Cardiac fibroblast (primary cell): ENCODE measurements at places on chromosomes 2 and 18.

- no peak for DNase-seq
These were observed 7.6 kb upstream of the FARSB start for GRCh38 chr2:222663479-222663878.

DNA sequence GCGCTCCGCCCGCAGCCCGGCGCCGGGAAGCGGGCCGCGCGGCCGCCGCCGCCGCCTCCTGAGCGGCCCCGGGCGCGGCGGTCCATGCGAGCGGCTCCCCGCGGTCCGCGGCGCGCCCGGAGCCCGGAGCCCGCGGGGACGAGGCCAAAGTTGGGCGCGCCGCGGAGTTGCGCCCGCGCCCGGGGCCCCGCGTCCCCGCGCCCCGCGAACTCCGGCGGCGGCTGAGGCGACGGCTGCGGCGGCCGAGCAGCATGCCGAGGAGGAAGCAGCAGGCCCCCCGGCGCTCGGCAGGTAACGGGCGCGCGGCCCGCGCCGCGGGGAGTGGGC lies 992 bp downstream of the TSHZ1 start:
- DNase-seq = no peak

- DNase-seq = peak; percentile 87
These were observed 120.9 kb upstream of the COL3A1 start for GRCh38 chr2:188853307-188853706.

- no peak for DNase-seq
These were observed 15.2 kb downstream of the LANCL1 start for GRCh38 chr2:210461401-210461800.

DNA sequence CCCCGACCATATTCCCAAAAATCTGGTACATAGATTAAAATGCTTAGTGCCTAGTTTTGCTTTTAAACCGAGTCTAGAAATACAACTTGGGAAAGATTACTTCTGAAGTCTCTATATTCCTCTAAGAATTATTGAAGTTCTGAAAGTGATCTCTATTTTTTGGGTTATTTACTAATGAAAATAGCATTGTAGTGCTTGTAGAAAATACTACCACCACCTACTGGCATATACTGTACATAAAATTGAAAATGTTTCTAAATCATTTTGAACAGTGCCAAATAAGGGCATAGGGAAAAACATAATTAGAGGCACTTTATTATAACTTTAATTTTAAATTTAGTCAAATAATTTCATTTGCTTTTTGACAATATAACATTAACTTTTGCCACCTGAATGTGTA lies 1399.6 kb upstream of the ZEB2 start:
- DNase-seq = peak; percentile 61

- DNase-seq = no peak
These were observed 134.5 kb downstream of the CLIP4 start for GRCh38 chr2:29249666-29250253.

- DNase-seq = peak; percentile 96
These were observed 20.7 kb upstream of the GYPC start for GRCh38 chr2:126635281-126635680.

DNA sequence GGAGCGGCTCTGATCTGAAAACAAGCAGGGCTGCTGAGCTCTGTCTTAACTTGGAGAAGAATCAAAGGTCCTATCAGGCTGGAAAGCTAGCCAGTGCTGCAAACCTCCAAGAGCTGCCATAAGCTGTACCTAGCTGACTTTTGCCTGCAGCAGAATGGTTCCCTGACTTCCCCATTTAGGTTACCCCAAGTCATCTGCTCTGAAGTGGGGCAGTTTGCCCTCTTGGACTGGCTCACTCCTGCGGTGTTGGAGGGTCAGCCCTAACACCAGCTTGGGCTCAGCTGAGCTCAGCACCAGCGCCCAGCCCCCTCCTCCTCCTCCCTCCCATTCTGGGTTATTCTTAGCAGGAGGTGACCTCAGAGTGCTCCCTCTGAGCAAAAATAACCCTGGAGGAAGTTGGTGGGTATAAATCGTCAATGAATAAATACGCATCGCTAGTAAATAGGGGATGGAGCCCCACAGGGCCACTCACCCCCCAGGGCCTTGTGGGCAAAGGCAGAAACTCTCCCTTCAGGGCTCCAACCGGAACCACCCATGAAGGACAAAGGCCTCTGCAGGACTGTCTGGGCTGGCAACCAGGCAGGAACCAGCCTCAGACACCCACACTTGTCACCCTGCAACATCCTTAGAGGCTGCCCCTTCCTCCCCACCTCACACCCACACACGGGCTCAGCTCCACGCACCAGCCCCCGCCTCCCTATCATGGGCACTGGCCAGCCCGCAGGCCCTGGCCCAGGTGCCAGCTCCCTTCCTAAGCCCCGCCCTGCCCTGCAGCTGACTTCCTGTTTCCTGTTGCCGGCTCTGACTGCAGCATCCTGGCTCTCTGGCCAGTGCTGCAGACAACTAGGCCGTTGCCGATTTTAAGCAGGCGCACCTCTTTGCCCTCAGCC lies 46.9 kb downstream of the DNMT3A start:
- DNase-seq = peak; percentile 56

GRCh38 chr2:3076848-3077642 lies 300.6 kb downstream of the EIPR1 start:
- DNase-seq = no peak

GRCh38 chr2:172375251-172375650 lies 52.1 kb upstream of the ITGA6 start:
- DNase-seq = no peak

DNA sequence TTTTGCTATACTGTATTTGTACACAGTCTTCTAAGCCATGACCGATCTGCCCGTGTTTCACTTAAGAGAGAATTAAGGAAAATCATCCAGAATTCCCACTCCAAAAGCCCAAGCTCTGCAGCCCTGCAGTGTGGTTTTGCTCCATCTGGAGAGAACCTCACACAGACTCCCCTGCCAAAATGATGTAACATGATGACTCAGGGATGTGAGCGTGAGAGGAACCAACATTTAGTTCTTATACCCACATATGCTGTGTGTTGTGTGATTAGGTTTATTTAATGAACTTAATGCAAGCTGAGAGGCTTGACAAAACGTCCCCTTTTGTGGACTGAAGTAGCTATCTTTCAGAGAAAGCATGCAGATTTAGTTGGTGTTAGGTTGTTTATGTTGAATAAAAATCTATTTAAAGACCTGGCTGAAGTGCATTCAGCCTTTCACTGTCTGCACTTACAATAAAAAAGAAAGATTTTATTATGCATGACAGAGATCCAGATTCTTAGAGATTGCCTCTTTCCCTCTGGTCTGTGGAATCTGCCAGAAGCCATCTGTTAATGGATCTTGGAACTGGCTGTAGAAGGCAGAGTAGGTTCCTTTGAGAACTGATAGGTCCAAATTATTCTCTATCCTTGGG lies 6.3 kb downstream of the RAB12 start:
- DNase-seq = peak; percentile 91

DNA sequence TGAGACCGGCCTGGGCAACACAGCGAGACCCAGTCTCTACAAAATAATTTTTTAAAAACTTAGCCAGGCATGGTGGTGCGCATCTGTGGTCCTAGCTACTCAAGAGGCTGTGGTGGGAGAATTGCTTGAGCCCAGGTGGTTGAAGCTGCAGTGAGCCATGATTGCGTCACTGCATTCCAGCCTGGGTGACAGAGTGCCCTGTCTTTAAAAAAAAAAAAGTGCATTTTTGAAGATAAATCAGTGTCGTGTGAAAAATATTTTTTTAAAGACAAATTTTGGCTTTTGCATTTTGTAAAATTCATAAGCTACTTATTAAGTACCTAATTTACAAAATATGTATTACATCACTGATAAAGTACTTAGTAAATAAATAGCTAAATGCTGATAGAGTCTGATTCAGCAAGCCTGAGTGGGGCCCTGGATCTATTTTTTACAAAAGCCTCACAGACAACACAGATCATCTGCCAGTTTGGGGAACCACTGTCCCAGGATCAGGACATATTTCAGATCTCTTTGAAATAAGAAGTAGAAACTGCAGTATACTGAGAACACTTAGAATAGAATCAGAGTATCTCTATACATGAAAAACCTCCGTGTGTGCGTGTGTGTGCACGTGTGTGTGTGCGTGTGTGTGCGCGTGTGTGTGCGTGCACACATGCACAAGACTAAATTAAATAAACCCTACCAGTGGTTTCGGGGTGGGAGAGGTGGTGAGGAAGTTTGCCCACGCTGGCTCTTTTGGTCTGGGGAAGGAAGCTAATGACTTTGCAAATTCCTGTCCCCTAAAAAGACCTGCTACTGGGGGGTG lies 61.6 kb downstream of the AAK1 start:
- DNase-seq = peak; percentile 81

GRCh38 chr2:9892236-9892635 lies 49.0 kb downstream of the TAF1B start:
- no peak for DNase-seq

- peak; percentile 51 for DNase-seq
These were observed 568 bp downstream of the TMEM131 start for GRCh38 chr2:97995026-97995733.

DNA sequence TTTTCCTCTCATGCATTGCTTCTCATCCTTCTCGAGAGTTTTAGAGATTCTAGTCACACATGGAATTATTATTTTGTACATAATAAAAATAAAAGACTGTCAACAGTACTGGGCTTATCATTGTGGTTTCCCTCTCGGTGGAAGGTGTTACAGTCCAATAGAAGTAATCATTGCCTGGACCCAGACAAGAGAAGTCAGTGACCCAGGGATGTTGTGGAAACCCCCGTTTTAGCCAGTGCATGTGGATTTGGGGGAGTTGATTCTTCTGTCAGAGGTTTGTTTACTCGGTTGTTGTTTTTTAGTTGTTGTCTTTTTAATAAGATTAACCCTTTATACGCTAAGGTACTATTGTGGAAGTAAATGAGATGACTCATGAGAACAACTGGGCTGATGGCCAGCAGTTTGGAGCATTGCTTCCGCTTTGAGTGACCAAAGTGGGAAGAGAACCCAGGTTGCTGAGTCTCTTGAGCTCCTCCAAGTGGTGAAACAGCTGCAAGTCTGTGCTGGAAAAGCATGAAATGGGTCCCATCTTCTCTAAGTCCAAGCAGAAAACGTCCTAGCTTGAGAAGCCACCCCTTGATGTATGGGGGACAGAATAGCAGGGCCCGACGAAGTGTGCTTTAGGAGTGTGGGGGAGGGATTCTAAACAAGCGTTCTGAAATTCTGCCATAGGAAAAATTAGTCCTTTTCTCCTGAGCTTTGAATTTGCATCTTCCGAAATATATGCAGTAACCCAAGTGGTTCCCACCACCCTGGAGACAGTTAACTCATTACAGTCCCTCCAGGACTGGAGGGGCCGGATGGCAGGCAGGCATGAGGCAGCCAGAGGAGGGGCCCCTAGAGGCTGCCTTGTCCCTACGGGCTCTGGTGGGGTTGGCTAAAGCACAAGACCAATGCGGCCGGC lies 61.8 kb upstream of the GPR45 start:
- peak; percentile 76 for DNase-seq

DNA sequence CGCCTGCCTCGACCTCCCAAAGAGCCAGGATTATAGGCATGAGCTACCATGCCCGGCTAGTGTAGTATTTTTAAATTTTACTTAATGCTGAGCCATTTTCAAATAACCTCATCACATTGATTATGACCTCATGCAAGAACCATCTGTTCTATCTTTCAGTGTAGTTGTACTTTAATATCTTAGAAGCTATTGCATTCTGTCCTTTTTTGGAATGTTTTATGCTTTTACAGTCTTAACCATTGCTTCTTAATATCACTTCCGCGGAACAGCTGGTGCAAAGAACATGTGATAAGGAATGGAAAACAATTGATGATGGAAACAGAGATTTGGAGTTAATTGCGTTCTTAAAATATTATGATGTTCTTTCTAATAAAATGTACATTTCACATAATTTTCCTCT lies 2.7 kb downstream of the GEN1 start:
- DNase-seq = peak; percentile 58

DNA sequence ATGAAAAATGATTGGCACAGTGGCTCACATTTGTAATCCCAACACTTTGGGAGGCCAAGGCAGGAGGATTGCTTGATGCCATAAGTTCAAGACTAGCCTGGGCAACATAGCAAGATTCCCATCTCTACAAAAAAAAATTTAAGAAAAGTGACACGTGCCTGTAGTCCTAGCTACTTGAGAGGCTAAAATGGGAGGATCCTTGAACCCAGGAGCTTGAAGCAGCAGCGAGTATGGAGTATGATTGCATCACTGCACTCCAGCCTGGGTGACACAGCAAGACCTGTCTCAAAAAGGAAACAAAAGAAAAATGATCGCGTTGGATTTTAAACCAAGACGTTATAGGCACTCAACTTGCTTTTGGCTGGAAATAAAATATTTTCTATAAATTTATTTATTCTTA lies 37.8 kb upstream of the CREB1 start:
- no peak for DNase-seq

- no peak for DNase-seq
These were observed 42.9 kb upstream of the EML6 start for GRCh38 chr2:54680397-54681041.

DNA sequence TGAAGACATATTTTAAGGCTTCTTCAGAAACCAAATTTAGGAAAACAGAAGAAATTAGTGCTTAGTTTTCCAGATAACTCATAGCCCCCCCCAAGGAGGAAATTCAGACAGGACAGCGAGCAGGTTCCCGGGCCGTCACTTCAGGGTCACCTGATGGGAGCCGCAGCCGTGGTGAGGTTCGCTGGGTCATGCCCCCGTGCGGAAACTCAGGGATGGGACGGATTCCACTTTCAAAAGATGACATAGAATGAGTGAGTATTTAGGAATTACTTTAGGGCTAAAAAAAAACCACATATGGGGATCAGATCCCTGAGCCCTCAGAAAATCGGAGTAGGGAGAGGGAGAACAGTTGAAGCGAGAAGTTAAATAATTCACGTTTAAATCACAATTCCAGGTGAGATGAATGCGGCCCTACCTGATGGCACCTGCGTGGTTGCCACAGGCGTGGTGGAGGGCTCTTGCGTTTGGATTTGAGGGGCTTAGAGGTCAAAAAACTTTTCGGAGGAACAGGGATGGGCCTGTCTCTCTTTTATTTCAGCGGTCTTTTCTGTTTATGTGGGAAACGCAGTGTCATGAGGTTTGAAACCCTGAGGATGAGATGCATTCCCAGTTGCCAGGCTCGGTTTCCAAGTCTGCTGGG lies 114.4 kb downstream of the NFATC1 start:
- no peak for DNase-seq

- DNase-seq = no peak
These were observed 178.2 kb upstream of the ZEB2 start for GRCh38 chr2:144698156-144698555.

DNA sequence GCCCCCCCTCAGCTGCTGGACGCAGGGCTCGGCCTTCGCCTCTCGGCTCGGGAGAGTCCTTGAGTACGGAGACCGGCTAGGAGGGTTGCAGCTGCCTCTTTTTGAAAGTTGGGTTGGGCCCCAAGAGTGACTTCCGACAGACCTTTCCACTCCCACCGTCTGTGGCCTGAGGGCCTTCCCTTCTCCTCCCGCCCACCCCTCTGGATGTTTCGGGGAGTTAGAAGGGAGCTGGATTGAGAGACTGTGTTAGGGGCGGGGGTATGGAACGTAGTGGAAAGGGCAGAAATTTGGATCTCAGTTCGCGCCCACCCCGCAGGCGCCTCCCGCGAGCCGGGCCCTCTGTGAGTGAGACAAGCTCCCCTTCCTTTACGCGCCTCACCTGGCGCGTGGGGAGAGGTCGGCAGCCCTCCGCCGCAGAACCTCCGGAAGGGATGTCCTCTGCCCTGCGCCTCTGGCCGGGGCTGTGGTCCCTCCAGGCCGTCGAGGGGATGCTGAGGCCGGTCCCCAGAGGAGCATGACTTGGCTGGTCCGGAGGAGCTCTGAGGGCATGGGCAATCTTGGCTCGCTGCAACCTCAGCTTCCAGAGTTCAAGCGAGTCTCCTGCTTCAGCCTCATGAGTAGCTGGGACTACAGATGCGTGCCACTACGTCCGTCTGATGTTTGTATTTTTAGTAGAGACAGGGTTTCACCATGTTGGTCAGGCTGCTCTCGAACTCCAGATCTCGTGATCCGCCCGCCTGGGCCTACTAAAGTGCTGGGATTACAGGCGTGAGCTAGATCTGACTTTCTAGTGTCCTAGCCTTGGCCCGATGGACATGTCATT lies 15.9 kb downstream of the C2orf74 start:
- DNase-seq = peak; percentile 44
